ENCODE measurements at places on chromosomes 13 and 19.
A peak's percentile ranks its signal among the peaks of the same experiment; 100 is the strongest.

DNA sequence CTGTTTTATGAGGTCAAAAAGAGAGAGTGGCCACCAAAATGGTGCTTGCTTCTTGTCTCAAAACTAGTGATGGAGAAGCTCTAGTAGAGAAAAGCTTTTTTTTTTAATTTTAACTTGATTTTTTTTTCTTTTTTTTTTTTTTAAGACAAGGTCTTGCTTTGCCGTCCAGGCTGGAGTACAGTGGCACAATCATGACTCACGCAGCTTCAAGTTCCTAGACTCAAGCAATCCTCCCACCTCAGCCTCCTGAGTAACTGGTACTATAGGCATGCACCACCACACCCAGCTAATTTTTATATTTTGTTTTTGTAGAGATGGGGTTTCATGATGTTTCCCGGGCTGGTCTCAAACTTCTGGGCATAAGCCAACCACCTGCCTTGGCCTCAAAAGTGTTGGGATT is 279.0 kb downstream of the TBC1D4 start:
- no peak for DNase-seq

DNA sequence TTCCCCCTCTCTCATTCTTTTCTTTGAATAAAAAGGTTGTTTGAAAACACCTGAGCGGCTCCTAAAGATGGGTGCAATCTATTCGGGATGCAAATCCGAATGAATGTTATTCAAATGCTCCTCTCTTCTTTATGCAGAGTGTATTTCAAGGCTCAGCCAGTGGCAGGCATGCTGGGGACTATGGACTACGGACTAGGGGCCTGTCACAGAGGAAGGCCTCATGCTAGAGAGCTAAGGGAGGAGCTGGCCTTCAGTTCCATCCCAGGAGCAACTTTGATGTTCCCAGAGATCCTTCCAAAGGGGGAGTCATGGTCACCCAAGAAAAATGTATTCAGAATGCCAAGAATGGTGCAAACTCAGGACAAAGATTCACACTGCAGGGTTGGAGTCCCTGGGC is 9.3 kb downstream of the ALOX5AP start:
- no peak for DNase-seq

DNA sequence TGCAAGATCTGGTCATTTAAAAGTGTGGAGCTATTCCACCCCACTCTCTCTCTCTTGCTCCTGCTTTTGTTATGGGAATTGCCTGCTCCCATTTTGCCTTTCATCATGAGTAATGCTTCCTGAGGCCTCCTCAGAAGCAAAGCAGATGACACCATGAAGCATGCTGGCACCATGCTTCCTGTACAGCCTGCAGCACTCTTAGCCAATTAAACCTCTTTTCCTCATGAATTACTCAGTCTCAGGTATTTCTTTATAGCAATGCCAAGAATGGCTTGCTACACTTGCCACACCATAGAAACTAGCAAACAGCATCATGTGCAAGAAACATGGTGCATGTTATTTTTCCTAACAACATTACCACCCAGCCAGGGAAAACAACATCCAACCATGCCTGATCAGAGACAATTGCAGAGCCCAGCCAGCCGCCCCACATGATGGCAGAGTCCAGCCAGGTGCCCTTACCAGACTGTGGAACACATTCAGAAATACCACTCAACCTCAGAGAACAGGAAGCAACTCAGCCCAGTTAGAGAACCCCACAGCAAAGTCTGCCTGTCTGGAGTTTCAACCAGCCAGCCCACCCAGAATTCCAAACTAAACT is 36.9 kb downstream of the SYDE1 start:
- no peak for DNase-seq

- no peak for DNase-seq
Measured at GRCh38 chr13:82206241-82206640, 1676.0 kb downstream of the SLITRK1 start.

- DNase-seq: no peak
Measured at GRCh38 chr13:92460479-92460878, 766.1 kb upstream of the GPC6 start.

DNA sequence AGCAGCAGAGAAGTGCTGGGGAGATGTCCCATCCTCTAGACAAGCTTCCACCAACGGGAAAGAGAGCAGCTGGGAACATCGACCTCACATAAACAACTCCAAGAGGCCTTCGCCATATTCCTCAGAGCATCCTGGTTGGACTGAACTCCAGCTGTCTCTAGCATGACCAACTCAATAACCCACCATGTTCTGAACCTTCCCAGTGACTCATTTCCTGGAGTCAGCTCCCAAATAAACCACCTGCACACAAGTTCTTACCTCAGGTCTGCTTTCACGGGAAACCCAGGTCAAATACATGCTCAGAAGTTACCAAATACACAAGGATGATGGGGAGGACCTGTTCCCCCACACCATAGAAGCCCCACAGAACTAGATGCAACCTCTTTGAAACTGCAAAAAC is 878.5 kb downstream of the UQCRFS1 start:
- no peak for DNase-seq

- no peak for DNase-seq
Measured at GRCh38 chr19:35559281-35559659, 4.2 kb downstream of the ATP4A start.

GRCh38 chr13:96822895-96823294 is 171.4 kb downstream of the OXGR1 start:
- no peak for DNase-seq

DNA sequence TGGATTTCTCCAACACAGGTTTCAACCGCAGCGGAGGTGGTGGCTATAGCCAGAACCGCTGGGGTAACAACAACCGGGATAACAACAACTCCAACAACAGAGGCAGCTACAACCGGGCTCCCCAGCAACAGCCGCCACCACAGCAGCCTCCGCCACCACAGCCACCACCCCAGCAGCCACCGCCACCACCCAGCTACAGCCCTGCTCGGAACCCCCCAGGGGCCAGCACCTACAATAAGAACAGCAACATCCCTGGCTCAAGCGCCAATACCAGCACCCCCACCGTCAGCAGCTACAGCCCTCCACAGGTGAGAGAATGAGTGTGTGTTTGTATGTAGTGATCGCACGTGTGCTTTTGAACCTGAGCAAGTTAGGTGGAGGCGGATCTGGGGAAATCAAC is 6.0 kb upstream of the CCDC97 start:
- DNase-seq: no peak

DNA sequence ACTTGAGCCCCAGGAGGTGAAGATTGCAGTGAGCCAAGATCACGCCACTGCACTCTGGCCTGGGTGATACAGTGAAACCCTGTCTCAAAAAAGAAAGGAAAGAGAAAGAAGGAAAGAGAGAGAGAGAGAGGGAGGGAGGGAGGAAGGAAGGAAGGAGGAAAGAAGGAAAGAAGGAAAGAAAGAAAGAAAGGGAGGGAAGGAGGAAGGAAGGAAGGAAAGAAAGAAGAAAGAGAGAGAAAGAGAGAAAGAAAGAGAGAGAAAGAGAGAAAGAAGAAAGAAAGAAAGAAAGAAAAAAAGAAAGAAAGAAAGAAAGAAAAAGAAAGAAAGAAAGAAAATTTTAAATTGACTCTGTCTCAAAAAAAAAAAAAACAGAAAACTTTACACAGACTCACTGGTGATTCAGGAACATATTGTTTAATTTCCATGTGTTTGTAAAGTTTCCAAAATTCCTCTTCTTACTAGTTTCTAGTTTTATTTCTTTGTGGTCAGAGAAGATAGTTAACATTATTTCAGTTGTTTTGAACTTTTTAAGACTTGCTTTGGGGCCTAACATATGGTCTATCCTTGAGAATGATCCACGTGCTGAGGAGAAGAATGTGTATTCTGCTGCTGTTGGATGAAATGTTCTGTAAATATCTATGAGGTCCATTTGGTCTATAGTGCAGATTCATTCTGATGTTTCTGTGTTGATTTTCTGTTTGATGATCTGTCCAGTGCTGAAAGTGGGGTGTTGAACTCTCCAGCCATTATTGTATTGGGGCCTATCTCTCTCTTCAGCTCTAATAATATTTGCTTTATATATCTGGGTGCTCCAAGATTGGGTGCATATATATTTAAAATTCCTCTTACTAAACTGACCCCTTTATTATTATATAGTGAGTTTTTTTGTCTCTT is 204.4 kb upstream of the SERP2 start:
- no peak for DNase-seq

- no peak for DNase-seq
Measured at GRCh38 chr19:52138983-52139251, 821 bp downstream of the ZNF616 start.

- DNase-seq: no peak
Measured at GRCh38 chr13:44237881-44238421, 135.7 kb upstream of the SERP2 start.

GRCh38 chr19:35869327-35870123 is 1.2 kb downstream of the APLP1 start:
- peak; percentile 82 for DNase-seq

- no peak for DNase-seq
Measured at GRCh38 chr19:1980809-1981181, 34.7 kb downstream of the BTBD2 start.

GRCh38 chr19:17775245-17775927 is 19.6 kb upstream of the B3GNT3 start:
- peak; percentile 38 for DNase-seq

GRCh38 chr13:109718726-109719125 is 67.7 kb downstream of the IRS2 start:
- DNase-seq: no peak

All from stimulated activated CD4-positive, alpha-beta T cell treated with anti-CD3 and anti-CD28 coated beads, Interleukin-2, amount 100 ng/mL, for 48 hours (primary cell).